NCI-H446 (cell line): ENCODE measurements at places on chromosomes 6 and 20.
A peak's percentile ranks its signal among the peaks of the same experiment; 100 is the strongest.

- no peak for DNase-seq
Observed at GRCh38 chr6:115554060-115554459, 506.6 kb downstream of the FRK start.

GRCh38 chr6:95321126-95321525 is 256.2 kb upstream of the MANEA start:
- DNase-seq, result peak; percentile 88

DNA sequence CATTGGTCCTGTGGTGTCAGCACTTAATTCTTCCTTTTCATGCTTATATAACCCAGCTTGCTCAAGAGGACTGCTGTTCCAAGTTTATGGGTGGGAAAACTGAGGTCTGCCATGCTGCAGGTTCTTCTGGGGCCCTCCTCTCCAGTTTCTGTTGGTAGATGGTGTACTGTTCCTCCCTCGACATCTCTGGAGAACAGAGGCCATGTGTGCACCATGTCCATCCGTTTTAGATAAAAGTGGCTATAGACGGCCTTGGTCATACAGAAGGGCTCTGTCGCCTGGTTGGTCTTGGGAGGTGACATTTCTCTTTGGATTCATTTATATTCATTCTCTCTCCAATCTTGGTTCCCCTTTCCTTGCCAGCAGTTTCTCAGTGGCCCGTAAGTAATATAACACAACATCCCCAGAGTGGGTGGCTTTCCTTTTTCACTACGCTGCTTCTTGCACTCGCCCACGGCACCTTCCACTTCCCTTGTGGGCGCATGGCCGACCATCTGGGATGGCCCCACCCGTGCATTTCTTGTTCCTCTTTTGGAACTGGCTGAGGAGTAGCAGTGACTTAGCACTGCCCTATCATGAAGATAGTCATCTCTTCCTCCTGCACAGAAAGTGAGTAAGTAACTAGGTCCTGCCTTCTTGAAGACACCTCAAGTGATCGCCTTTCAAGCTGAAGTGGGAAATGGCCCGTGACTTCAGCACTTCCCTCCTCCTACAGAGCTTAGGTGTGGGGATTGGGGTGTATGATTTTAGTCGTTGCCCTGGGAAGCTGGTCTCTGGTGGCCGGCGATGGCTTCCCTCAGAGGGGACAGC is 94.2 kb downstream of the RREB1 start:
- DNase-seq, result no peak

DNA sequence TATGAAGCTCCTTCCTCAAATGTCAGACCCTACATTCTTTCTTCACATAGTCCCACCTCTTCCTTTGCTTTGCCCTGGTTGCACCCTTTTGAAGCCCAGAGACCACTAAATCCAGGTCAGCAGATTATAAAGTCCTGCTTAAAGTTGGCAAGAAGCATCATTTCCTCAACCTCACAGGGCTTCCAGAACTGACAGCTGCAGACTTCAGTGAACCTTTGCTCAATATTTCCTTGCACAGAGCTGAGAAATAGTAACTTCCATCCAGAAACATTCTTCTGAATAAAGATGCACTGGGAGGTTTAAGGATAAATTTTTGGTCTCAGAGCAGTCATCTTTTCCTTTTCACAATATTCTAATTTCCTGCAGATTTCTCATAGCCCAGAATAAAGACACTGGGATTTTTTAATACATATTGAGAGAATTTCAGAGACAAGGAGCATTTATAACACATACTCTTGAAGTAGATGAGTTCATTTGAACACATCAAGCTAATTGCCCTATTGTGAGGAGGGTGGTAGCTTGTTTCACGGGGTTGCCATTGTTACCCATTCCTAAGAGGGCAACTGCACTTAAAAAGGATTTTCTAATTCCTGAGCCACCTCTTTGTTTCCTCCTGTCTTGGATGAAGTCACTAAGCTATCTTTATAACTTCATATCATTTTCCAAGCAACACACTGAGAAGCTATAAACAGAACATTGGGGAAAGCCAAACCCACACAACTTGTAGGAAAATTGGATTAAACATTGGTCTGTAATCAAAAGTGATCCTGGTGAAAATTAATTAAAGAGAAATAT is 150.2 kb upstream of the PLN start:
- no peak for DNase-seq

GRCh38 chr6:135458051-135458450 is 39.5 kb downstream of the AHI1 start:
- no peak for DNase-seq

DNA sequence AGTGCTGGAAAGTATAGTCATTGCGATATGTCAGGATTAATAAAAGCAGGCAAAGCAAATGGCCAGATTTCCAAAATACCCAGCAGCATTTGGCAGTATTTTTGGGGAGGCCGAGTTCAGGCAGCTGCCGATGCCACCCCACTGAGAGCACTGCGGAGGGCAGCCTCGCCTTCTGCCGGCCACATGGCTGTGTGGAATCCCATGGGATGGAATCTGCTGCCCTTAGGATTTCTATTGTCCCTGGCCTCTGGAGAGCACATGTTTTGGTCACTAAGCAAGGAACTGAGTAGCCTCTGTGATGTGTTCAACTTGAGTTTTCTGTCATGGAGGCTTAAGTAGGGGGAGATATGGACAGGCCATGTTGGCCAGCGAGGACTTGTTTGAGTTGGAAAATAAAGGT is 123.0 kb downstream of the FARS2 start:
- DNase-seq, result no peak

DNA sequence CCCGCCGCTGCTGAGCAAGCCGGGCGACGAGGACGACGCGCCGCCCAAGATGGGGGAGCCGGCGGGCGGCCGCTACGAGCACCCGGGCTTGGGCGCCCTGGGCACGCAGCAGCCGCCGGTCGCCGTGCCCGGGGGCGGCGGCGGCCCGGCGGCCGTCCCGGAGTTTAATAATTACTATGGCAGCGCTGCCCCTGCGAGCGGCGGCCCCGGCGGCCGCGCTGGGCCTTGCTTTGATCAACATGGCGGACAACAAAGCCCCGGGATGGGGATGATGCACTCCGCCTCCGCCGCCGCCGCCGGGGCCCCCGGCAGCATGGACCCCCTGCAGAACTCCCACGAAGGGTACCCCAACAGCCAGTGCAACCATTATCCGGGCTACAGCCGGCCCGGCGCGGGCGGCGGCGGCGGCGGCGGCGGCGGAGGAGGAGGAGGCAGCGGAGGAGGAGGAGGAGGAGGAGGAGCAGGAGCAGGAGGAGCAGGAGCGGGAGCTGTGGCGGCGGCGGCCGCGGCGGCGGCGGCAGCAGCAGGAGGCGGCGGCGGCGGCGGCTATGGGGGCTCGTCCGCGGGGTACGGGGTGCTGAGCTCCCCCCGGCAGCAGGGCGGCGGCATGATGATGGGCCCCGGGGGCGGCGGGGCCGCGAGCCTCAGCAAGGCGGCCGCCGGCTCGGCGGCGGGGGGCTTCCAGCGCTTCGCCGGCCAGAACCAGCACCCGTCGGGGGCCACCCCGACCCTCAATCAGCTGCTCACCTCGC is 1.5 kb downstream of the ARID1B start:
- DNase-seq, result peak; percentile 3

DNA sequence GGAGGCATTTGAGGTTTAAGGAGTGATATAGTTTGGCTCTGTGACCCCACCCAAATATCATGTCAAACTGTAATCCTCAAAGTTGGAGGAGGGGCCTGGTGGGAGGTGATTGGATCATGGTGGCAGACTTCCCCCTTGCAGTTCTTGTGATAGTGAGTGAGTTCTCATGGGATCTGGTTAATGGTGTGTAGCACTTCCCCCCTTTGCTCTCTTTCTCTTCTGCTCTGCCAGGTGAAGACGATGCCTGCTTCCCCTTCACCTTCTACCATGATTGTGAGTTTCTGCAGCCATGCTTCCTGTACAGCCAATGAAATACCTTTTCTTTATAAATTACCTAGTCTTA is 1.7 kb upstream of the HDDC2 start:
- DNase-seq, result no peak

GRCh38 chr6:36599791-36600209 is 5.6 kb downstream of the SRSF3 start:
- no peak for DNase-seq

GRCh38 chr6:63807056-63807455 is 171.5 kb downstream of the PHF3 start:
- no peak for DNase-seq

DNA sequence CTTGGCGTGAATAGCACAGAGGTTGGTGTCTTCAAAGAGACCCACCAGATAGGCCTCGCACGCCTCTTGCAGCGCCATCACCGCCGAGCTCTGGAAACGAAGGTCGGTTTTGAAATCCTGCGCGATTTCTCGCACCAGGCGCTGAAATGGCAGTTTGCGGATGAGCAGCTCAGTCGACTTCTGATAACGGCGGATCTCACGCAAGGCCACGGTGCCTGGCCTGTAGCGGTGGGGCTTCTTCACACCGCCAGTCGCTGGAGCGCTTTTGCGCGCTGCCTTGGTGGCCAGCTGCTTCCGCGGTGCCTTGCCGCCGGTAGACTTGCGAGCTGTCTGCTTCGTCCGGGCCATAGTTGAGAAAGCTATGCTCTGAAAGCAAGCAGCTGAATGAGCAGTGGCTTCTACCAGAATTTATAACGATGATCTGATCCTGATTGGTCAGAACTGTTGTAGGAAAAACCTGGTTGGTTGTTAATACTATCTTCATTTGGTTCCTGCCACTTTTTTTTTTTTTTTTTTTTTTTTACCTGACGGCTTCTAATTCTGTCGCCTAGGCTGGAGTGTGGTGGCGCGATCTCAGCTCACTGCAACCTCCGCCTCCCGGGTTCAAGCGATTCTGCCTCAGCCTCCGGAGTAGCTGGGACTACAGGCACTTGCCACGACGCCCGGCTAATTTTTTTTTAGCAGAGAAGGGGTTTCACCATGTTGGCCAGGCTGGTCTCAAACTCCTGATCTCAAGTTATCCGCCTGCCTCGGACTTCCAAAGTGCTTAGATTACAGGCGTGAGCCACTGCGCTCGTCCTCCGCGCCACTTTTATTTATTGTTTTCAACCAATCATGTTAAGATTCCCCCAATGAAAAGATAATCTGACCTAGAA is 21.5 kb downstream of the OR2B2 start:
- DNase-seq, result no peak

DNA sequence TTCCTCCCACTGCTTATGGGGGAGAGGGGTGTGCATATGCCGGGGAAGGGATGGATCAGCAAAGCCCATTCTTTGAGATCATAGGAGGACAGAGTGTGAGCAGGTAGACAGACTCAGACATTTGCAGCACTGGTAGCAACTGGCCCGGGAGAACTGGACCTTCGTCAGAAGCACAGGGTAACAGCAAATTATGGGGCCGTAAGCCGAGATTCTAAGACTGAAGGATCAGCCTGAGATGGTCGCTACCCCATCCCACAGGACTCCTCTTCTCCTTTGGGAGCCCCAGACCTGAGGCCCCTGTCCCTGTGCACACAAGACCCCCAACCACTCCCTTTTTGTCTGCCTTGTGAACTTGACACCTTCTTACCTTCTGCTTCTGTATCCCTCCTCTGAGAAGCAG is 106.5 kb downstream of the TOX2 start:
- DNase-seq, result no peak

GRCh38 chr20:46551522-46552381 is 1.3 kb upstream of the OCSTAMP start:
- no peak for DNase-seq

DNA sequence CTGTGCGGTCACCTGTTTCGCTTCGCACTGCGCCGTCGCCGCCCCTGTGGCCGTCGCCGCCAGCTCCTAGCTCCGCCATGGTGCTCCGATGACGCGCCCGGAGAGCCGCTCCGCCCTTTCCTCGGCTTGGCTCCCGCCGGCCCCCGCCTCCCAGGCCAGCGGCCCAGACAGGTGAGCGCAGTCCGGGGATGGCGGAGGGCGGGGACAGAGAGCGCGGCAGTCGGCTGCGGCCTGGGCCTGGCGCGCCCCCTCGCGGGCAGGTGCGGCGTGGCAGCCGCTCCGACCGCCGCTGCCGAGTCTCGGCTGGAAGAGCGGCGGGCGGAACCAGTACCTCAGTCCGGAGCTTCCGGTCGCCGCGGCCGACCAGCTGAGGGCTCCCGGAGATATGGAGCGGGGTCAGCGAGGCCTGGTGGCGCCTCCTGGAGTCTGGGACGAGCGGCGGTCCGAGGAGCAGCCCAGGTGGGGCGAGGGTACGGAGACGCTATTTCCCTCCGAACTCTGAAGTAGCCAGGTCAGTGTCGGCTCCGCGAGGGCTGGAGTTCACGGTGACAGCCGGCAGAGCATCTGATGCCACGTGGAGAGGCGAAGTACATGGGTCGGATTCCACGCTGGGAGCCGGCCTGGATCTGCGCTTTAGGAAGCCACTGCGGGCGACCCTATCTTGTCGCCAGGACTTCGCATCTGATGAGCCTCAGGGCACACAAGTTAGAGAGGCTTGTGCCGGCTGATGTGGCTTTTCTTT is at the start of gene MAP7:
Gene MAP7, minus strand, starts transcription at position 93 of the 742 bp plus-strand sequence. Its CDS starts 14 bp downstream, at position 79.
- no peak for DNase-seq

DNA sequence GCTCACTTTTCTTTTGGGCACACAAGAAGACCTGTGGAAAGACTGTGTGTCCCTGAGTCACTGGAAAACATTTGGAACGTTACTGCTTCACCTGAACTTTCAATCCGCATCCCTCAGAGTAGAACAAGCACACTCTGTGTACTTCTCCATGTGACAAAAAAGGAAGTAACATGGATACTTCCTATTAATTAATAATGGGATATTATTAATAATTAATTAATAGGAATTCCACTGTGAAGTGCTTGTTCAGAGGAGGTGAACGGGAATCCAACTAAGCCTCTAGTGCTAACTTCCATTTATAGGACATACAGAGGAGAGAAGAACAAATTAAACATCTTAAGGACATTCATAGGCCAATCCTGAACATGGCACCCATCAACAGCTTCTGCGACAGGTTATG is 407.8 kb downstream of the SYNE1 start:
- DNase-seq, result no peak
